ENCODE measurements at places on chromosomes 16 and 17. TPM values are rescaled to one million over a fixed set of nuclear protein-coding genes. Genes with fewer than 3 reads are reported as not detected.

- H3K36me3 ChIP-seq, result peaks cover 17% of the 10 kb centered on the region
- no peak for DNase-seq
- H3K4me3 ChIP-seq, result no peak overlapping the region
Observed at GRCh38 chr16:1634541-1634940, 22.4 kb downstream of the CRAMP1 start.

- H3K27me3 ChIP-seq, result no peaks in the 10 kb centered on the region
- no peaks in the 10 kb centered on the region for H3K4me1 ChIP-seq
- no peak overlapping the region for H3K4me3 ChIP-seq
- H3K27ac ChIP-seq, result no peak overlapping the region
Observed at GRCh38 chr17:42061646-42062487, 11.5 kb upstream of the C17orf113 start.

DNA sequence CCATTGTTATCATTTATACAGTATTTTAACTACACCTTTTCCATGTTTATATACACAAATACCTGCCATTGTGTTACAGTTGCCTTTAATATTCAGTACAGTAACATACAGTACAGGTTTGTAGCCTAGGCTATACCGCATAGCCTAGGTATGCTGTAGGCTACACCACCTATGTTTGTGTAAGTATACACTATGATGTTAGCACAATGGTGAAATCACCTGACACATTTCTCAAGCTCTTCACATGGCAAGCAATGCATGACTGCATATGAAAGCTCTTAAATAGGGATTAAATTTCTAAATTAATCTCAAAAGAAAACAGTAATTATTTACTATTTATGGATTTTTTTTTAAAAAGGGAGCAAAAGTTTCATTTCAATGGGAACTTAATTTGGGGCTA lies 12.0 kb downstream of the LRRC37B start:
- H3K27ac ChIP-seq, result no peak overlapping the region
- H3K27me3 ChIP-seq, result no peaks in the 10 kb centered on the region
- no peaks in the 10 kb centered on the region for H3K36me3 ChIP-seq
- no peak overlapping the region for H3K4me3 ChIP-seq

GRCh38 chr16:74020095-74020670 lies 276.4 kb upstream of the PSMD7 start:
- no peaks in the 10 kb centered on the region for H3K4me1 ChIP-seq
- no peak overlapping the region for H3K27ac ChIP-seq

GRCh38 chr17:36856903-36857381 lies 80.3 kb upstream of the LHX1 start:
- peak; percentile 19 for DNase-seq
- H3K4me3 ChIP-seq, result no peak overlapping the region
- H3K27me3 ChIP-seq, result peaks cover 10% of the 10 kb centered on the region
- no peak overlapping the region for H3K27ac ChIP-seq

GRCh38 chr16:17369421-17370222 lies 101.1 kb downstream of the XYLT1 start:
- H3K27me3 ChIP-seq, result no peaks in the 10 kb centered on the region
- DNase-seq, result no peak
- no peak overlapping the region for H3K4me3 ChIP-seq
- H3K27ac ChIP-seq, result no peak overlapping the region

GRCh38 chr17:4538236-4539002 lies 16.8 kb downstream of the MYBBP1A start:
- no peak overlapping the region for H3K27ac ChIP-seq
- H3K36me3 ChIP-seq, result no peaks in the 10 kb centered on the region

GRCh38 chr17:81514739-81515529 lies 2.3 kb upstream of the ACTG1 start:
- H3K27me3 ChIP-seq, result no peaks in the 10 kb centered on the region
- H3K4me1 ChIP-seq, result peaks cover 28% of the 10 kb centered on the region
- H3K36me3 ChIP-seq, result peaks cover 21% of the 10 kb centered on the region
- peak; percentile 88 for DNase-seq

- DNase-seq, result no peak
- peaks cover 6% of the 10 kb centered on the region for H3K36me3 ChIP-seq
- no peak overlapping the region for H3K27ac ChIP-seq
- no peaks in the 10 kb centered on the region for H3K27me3 ChIP-seq
- H3K4me1 ChIP-seq, result peaks cover 21% of the 10 kb centered on the region
Observed at GRCh38 chr17:673200-673681, 41.4 kb downstream of the VPS53 start.

The SLFN11 gene
- 59.7 TPM for total RNA-seq
